ENCODE measurements at places on chromosomes 13 and 19. TPM values are rescaled to one million over a fixed set of nuclear protein-coding genes. Genes with fewer than 3 reads are reported as not detected.

The FGF14 gene
- 0.22 TPM for total RNA-seq

GRCh38 chr19:8209462-8210378 is 550 bp downstream of the CERS4 start:
- peaks cover 13% of the 10 kb centered on the region for H3K36me3 ChIP-seq
- H3K4me1 ChIP-seq = peaks cover 4% of the 10 kb centered on the region
- H3K27me3 ChIP-seq = no peaks in the 10 kb centered on the region
- H3K27ac ChIP-seq = no peak overlapping the region
- peak; percentile 49 for DNase-seq

DNA sequence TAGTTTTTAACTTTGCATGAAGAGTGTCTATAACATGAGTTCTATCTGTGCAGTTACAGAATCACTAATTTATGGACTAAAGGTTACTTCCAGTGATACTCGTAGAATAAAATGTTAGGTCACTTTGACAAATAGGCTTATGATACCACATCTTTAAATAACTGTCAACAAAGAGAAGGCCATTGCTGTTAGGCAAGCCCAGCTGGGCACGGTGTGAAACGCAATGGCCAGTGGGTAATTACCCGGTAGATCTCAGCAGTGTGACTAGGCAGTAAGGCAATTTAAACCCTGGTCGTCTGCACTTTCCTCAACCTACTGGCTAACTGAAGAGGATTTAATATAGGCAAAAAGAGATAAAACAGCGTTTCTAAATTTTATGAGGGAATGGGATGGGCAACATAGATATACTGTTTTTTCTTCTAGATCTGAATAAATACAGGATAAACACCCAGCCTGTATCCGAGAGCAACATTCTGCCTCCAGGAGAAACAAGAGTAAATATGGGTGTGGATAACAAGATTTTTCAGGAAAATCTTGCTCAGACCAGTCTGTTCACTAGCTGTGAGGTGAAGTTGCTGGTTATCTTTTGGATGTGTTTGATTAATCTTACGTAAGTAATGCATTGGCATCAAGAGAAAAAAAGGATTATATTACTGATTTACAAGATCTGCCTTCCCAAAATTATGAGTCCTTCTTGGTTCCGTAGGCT is 631.3 kb downstream of the EFNB2 start:
- no peak overlapping the region for H3K4me3 ChIP-seq
- DNase-seq = no peak
- no peaks in the 10 kb centered on the region for H3K4me1 ChIP-seq
- no peaks in the 10 kb centered on the region for H3K27me3 ChIP-seq
- no peak overlapping the region for H3K27ac ChIP-seq

- H3K27ac ChIP-seq = no peak overlapping the region
- DNase-seq = no peak
- peaks cover 16% of the 10 kb centered on the region for H3K36me3 ChIP-seq
- no peaks in the 10 kb centered on the region for H3K27me3 ChIP-seq
Measured at GRCh38 chr19:2180114-2180513, 16.4 kb downstream of the DOT1L start.

The INSL3 gene
- total RNA-seq = 0.63 TPM

Measured in H9 (cell line).